M059J (cell line): ENCODE measurements at places on chromosomes 2 and 18. TPM values are rescaled to one million over a fixed set of nuclear protein-coding genes. Genes with fewer than 3 reads are reported as not detected.
A peak's percentile ranks its signal among the peaks of the same experiment; 100 is the strongest.

DNA sequence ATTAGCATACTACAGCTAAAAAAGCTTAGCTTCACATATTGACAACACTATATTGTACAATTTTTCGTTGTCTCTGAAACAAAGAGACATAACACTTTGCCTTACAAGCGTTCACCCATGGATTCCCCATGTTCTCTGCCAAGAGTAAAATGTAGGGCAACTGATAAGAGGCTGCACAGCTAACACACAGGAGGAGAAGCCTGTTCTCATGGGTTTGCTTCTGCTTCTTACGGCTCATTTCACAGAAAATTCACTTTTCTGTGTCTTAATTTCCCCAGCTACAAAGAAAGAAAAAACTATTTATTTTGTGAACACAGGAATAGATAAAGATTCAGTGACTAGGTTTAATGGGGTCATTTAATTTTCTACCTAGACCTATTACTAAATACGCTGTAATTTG lies 182.8 kb upstream of the DLGAP1 start:
- DNase-seq: no peak

- peak; percentile 21 for DNase-seq
Observed at GRCh38 chr18:79438898-79439627, 43.3 kb downstream of the NFATC1 start.

GRCh38 chr2:17911491-17912260 lies 33.2 kb downstream of the KCNS3 start:
- DNase-seq: no peak

The SAG gene
- not detected in 2 replicates for total RNA-seq

The RUFY4 gene
- not detected in 2 replicates for total RNA-seq

The PARD3B gene
- 0.86 and 1.6 TPM in 2 replicates for total RNA-seq

The FN1 gene
- 610 and 990 TPM in 2 replicates for total RNA-seq

The SKOR2 gene
- not detected in 2 replicates for total RNA-seq
